Sigmoid colon (tissue), 7 donors: ENCODE measurements at places on chromosomes 2 and 18.

DNA sequence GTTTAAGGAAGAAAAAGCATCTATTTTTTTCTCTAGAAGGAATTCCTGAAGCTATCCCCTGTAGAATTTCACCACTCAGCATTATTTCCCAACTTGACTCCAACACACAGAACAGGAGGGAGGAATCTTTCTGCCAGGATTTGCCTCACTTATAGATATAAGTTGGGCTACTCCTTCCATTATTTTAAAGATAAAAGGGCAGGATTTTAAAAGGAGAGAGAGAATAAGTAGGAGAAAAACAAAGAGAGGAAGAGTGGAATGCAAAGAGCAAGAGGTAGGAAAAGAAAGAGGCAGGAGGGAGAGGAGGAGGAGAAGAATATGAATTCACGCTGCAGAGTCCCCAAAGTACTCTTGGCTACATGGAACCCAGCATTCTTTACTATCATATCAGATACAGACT, 182.5 kb downstream of the TCF4 start:
- no peak overlapping the region for H3K4me3 ChIP-seq
- no peaks in the 10 kb centered on the region for H3K27me3 ChIP-seq
- H3K4me1 ChIP-seq = peaks cover 32% of the 10 kb centered on the region
- H3K27ac ChIP-seq = peak overlapping the region; percentile 83
- H3K36me3 ChIP-seq = no peaks in the 10 kb centered on the region

DNA sequence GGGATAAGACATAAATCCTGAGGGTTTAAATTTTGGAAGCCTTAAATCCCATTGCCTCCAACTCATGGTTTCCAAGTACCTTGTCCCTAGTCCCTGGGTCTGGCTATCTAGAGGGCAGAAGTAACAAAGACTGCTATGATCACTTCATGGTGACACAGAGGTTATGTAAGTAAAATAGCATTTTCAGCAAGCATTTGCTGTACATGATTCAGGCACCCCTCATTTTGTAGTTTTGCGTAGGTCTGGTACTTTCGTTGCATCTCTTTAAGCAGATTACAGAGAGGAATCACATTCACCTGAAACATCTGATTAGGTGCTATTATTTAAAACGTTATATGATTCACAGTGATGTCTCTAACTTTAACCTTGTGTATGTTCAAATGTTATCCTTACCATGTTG, 480.1 kb downstream of the XIRP2 start:
- no peaks in the 10 kb centered on the region for H3K4me1 ChIP-seq
- H3K27me3 ChIP-seq = no peaks in the 10 kb centered on the region
- no peaks in the 10 kb centered on the region for H3K36me3 ChIP-seq
- H3K27ac ChIP-seq = no peak overlapping the region
- DNase-seq = no peak

- H3K27ac ChIP-seq = no peak overlapping the region
- DNase-seq = no peak
- peaks cover 44% of the 10 kb centered on the region for H3K4me1 ChIP-seq
- no peaks in the 10 kb centered on the region for H3K27me3 ChIP-seq
- no peak overlapping the region for H3K4me3 ChIP-seq
Measured at GRCh38 chr2:46669996-46670793, 190.8 kb downstream of the TMEM247 start.

DNA sequence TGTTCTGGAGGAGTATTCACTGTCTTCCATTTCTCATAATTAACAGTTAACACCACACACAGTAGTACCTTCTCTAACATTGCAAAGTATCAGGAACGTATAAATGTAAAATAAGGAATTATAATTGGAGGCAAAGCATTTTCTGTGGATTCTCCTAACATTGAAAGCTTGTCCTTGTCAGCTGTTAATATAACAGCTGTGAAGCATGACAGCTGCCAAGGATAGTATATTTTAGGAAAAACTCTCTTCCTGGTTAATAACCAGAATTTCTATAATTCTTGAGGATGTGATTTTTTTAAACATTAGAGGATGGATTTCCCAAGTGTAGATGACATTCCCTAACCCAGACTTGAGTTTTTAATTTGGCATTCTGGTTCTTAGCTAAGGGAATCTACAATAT, 110.3 kb downstream of the EPC2 start:
- no peaks in the 10 kb centered on the region for H3K36me3 ChIP-seq
- no peaks in the 10 kb centered on the region for H3K27me3 ChIP-seq
- DNase-seq = no peak
- H3K4me1 ChIP-seq = no peaks in the 10 kb centered on the region

GRCh38 chr2:144999071-144999875, 479.4 kb upstream of the ZEB2 start:
- no peak overlapping the region for H3K4me3 ChIP-seq
- no peak overlapping the region for H3K27ac ChIP-seq
- peak; percentile 64 for DNase-seq

- H3K36me3 ChIP-seq = no peaks in the 10 kb centered on the region
- no peak overlapping the region for H3K27ac ChIP-seq
- H3K4me1 ChIP-seq = no peaks in the 10 kb centered on the region
- no peaks in the 10 kb centered on the region for H3K27me3 ChIP-seq
Measured at GRCh38 chr2:83172841-83173240, 1286.2 kb downstream of the SUCLG1 start.

- no peaks in the 10 kb centered on the region for H3K36me3 ChIP-seq
- no peak for DNase-seq
- H3K4me3 ChIP-seq = no peak overlapping the region
- H3K27ac ChIP-seq = no peak overlapping the region
- no peaks in the 10 kb centered on the region for H3K4me1 ChIP-seq
- no peaks in the 10 kb centered on the region for H3K27me3 ChIP-seq
Measured at GRCh38 chr18:46283268-46283667, 179.1 kb downstream of the HAUS1 start.

GRCh38 chr2:86673986-86674670, 46.0 kb upstream of the RMND5A start:
- no peaks in the 10 kb centered on the region for H3K27me3 ChIP-seq
- no peak for DNase-seq
- H3K27ac ChIP-seq = no peak overlapping the region
- no peaks in the 10 kb centered on the region for H3K4me1 ChIP-seq

GRCh38 chr2:229980431-229981184, 58.3 kb downstream of the FBXO36 start:
- peak overlapping the region; percentile 25 for H3K4me3 ChIP-seq
- peak; percentile 82 for DNase-seq
- H3K36me3 ChIP-seq = no peaks in the 10 kb centered on the region
- no peaks in the 10 kb centered on the region for H3K27me3 ChIP-seq
- H3K4me1 ChIP-seq = peaks cover 14% of the 10 kb centered on the region
- H3K27ac ChIP-seq = peak overlapping the region; percentile 76

DNA sequence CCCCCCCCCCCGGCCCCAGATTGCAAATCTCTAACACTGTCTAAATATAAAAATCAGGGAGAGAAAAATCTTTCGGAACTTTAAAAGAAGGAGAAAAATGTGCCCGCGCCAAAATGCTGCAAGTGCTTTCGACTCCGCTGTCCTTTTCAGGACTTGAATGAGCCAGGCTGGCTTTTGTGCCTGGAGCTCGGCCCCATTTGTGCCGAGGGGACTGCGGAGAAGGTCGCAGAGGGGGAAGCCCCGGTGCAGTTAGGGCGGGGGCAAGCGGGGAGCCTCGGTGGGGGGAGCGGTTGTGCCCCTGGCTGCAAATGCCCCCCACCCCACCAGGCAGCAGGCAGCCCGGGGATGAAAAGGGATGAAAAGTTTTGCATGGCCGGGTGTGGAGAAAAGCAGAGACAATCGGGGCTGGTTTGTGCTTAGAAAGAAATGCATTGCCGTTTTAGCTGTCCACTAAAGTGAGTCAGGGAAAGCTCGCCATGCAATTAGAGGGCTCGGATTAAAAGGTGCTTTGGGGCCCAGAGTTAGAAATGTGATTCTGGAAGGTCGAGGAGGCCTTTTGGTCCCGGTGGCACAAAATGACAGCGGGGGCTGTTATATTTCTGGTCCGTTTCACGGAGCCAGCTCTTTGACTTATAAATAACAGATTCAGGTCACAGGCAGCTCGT, 1.6 kb downstream of the INHBB start:
- no peaks in the 10 kb centered on the region for H3K36me3 ChIP-seq
- H3K27ac ChIP-seq = no peak overlapping the region
- no peak for DNase-seq
- H3K4me1 ChIP-seq = peaks cover 45% of the 10 kb centered on the region
- peaks cover 64% of the 10 kb centered on the region for H3K27me3 ChIP-seq
- H3K4me3 ChIP-seq = peak overlapping the region; percentile 10

GRCh38 chr18:10916865-10917264, 232.5 kb downstream of the PIEZO2 start:
- DNase-seq = no peak
- no peaks in the 10 kb centered on the region for H3K36me3 ChIP-seq
- no peak overlapping the region for H3K4me3 ChIP-seq
- H3K27me3 ChIP-seq = no peaks in the 10 kb centered on the region

DNA sequence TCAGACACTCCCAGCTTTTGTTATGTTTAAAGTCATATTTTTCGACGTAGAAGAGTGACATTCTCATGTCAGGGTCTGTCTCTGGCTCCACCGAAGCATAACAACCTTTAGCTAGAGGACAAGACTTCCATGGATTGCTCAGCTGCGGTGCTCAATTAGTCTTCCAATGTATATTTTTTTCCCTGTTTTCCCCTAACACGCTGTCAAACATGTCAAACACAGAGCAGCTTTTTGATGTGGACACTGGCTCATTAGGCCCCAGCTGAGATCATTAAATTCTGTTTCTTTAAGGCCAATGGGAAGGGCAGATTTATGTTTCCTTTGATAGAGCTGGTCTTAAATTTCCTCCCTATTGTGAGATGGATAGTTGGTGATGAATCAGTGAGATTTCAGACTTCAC, 525.4 kb downstream of the PIK3C3 start:
- no peak overlapping the region for H3K4me3 ChIP-seq
- no peak for DNase-seq
- H3K27me3 ChIP-seq = no peaks in the 10 kb centered on the region
- H3K36me3 ChIP-seq = no peaks in the 10 kb centered on the region
- H3K4me1 ChIP-seq = no peaks in the 10 kb centered on the region
- H3K27ac ChIP-seq = no peak overlapping the region

DNA sequence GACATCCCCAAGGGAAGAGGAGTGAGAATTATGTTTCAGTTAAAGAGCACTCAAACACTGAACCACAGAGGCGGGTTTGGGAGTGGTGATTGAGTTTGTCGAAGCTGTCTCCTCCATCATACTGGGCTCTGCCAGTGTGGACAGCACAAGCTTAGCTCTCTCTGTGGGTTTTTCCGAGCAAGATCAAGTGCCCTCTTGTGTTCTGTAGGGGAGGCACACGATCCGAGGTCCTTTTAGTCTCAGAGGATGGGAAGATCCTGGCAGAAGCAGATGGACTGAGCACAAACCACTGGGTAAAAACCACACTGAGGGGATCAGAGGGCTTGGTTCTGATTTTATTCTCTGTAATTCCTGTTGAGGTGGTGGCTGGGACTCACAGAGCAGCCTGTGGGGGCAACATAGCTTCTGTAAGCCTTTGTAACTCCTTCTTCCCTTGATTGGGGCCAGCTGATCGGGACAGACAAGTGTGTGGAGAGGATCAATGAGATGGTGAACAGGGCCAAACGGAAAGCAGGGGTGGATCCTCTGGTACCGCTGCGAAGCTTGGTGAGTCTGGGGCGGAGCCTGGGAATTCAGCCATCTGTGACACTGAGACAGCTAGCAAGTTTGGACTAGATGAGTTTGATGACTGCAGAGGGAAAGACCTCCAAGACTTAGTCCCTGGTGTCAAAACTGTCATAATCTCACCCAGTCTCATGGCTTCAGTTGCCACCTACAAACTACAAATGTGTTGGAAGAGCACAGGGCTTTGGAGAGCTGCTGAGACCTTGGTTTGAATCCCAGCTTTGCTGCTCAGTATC, 2.0 kb downstream of the NAGK start:
- peaks cover 15% of the 10 kb centered on the region for H3K36me3 ChIP-seq
- H3K27me3 ChIP-seq = no peaks in the 10 kb centered on the region
- H3K4me3 ChIP-seq = no peak overlapping the region
- DNase-seq = peak; percentile 56

DNA sequence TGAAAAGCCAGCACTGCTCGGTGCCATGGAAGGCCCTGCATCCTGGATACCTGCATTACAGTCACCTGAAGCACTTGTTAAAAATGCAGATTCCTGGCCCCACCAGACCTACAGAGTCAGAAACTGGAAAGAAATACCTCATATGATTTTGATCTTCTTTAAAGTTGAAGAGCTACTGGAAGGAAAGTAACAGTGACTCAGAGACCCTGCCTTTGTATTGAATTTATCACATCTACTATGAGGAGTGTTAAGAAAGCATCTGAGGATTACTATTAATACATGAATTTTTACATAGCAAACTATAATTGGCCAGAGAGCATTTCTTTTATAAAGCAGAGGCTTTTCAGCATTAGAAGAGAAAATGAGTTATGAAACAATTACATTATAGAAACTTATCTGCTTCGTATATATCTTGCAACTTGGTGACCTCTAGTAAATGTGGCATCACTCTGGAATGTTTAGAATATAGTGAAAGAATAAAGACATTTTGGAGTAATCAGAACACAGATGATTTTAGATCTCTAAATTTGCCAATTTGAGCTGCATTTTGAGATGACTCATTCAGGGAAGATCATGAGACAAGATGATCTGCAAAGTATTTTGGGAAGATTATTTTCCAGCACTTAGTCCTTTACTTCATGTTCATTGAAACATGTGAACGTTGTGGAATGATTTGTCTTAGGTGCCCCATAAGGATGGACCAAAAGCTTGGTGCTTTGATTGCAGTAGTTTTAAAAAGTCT, 12.2 kb downstream of the PTPRM start:
- no peak for DNase-seq
- H3K36me3 ChIP-seq = no peaks in the 10 kb centered on the region
- H3K4me1 ChIP-seq = peaks cover 44% of the 10 kb centered on the region
- no peak overlapping the region for H3K4me3 ChIP-seq

- no peaks in the 10 kb centered on the region for H3K4me1 ChIP-seq
- H3K4me3 ChIP-seq = no peak overlapping the region
- H3K27me3 ChIP-seq = no peaks in the 10 kb centered on the region
- H3K27ac ChIP-seq = peak overlapping the region; percentile 13
- peak; percentile 12 for DNase-seq
Measured at GRCh38 chr2:20430035-20430434, 16.8 kb upstream of the RHOB start.

- H3K4me1 ChIP-seq = no peaks in the 10 kb centered on the region
- H3K27ac ChIP-seq = no peak overlapping the region
- no peaks in the 10 kb centered on the region for H3K36me3 ChIP-seq
- H3K4me3 ChIP-seq = no peak overlapping the region
Measured at GRCh38 chr2:72165792-72166191, 18.1 kb upstream of the CYP26B1 start.

GRCh38 chr18:8056723-8057122, 489.6 kb downstream of the PTPRM start:
- no peak overlapping the region for H3K27ac ChIP-seq
- H3K27me3 ChIP-seq = no peaks in the 10 kb centered on the region
- peaks cover 11% of the 10 kb centered on the region for H3K4me1 ChIP-seq
- H3K4me3 ChIP-seq = no peak overlapping the region
- H3K36me3 ChIP-seq = no peaks in the 10 kb centered on the region
- DNase-seq = no peak

GRCh38 chr2:129909651-129910418, 69.6 kb upstream of the RAB6C start:
- no peaks in the 10 kb centered on the region for H3K4me1 ChIP-seq
- no peaks in the 10 kb centered on the region for H3K27me3 ChIP-seq
- H3K4me3 ChIP-seq = no peak overlapping the region
- H3K36me3 ChIP-seq = no peaks in the 10 kb centered on the region
